ENCODE measurements at places on chromosomes 2 and 18.

DNA sequence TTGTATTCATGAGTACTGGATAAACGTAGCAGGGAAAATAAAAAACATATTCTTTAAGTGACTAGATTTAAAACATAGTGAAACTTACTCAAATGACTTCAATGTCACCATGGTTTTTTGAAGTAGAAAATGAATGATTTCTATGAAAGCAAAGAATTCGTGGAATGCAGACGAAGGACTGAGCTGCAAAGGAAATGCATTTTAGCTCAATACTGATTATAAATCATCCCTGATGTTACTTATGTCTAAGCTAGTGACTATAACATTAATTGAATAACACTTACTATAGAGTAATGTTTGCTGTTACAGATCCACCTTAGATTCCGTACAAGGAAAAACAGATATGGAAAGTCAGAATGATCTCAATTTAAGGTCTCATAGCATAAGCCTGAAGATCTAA lies 1257.7 kb upstream of the CDH2 start:
- no peak for DNase-seq

GRCh38 chr2:151776367-151776766 lies 42.1 kb upstream of the NEB start:
- DNase-seq: no peak

- no peak for DNase-seq
Observed at GRCh38 chr18:55419132-55419946, 168.7 kb downstream of the TCF4 start.

DNA sequence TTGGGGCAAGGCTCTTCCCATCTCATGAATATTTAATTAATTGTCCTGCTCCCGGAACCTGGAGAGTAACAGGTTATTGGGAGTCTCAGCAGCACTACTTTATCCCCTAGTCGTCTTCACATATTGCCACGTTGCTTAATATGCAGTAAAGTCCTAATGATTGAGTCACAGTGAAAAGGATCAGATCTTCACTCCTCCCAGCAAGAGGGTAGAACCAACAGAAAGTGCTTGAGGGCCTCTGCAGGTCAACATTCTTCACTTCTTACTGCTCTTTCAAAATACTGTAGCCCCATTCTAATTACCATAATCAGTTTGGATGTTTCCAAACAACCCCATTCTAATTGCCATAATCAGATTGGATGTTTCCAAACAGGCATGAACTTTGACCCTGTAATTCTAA lies 801.0 kb downstream of the LRRTM4 start:
- no peak for DNase-seq

DNA sequence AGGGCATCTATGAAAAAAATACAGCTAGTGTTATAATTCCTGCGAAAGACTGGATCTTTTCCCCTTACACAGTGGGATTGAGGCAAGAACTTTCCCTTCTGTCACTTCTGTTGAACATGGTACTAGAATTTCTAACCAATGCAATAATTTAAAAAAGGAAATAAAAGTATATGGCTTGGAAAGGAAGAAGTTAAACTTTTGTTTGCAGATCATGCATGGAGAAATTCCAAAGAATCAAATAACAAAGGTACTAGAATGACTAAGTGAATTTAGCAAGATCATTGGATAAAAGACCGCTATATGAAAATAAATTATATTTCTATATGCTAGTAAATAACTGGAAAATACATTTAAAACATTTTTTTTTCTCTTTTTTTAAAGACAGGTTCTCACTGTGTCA lies 31.0 kb upstream of the SH3BP4 start:
- DNase-seq: no peak

DNA sequence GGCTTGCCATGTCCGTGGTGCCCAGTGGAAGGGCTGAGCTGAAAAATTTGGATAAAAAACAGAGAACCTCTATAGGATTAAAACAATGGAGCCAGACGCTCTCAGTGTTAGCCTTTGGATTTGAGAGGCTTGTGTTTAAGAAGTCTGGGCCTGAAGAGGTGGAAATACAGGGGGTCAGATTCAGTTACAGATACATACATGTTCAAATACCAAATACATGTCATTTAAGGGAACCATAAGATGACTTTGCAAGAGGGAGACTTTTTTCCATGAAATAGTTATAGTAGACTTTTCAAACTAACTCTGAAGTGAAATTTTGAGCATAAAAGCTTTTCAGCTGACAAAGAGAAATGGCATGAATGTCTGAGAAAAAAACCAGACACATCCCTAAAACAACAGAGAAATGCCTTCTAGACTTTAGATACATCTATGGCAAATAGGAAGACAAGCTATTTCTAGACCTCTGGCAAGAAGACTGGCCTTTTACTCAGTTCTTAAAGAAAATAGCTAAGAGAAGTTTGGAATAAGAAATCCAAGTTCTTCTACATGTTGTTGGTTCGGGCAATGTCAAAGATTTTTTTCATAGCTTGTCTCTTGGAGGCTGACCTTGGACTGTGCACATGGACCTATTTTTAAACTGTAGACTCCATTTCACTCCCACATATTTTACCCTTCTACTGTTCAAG lies 112.9 kb downstream of the LTBP1 start:
- DNase-seq: no peak

DNA sequence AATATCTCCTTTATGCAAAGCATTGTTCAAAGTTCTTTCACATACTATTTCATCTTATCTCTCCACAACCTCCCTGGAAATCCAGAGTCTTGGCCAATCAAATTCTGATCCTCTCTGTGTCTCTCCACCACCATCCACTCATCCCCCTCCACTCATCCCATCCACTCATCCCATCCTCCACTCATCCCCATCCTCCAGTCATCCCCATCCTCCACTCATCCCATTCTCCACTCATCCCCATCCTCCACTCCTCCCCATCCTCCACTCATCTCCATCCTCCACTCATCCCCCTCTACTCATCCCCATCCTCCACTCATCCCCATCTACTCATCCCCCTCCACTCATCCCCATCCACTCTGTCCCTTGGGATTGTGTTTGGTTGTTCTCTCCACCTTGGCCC lies 101.1 kb downstream of the BCL2 start:
- no peak for DNase-seq

GRCh38 chr2:212991120-212991519 lies 160.3 kb downstream of the IKZF2 start:
- DNase-seq: no peak

- no peak for DNase-seq
Observed at GRCh38 chr2:47254464-47254863, 99.4 kb upstream of the STPG4 start.

- DNase-seq: no peak
Observed at GRCh38 chr2:37875403-37875906, 49.6 kb upstream of the RMDN2 start.

- no peak for DNase-seq
Observed at GRCh38 chr2:27664622-27665363, 1.1 kb downstream of the SLC4A1AP start.

- no peak for DNase-seq
Observed at GRCh38 chr2:208346756-208347155, 59.8 kb upstream of the PTH2R start.

DNA sequence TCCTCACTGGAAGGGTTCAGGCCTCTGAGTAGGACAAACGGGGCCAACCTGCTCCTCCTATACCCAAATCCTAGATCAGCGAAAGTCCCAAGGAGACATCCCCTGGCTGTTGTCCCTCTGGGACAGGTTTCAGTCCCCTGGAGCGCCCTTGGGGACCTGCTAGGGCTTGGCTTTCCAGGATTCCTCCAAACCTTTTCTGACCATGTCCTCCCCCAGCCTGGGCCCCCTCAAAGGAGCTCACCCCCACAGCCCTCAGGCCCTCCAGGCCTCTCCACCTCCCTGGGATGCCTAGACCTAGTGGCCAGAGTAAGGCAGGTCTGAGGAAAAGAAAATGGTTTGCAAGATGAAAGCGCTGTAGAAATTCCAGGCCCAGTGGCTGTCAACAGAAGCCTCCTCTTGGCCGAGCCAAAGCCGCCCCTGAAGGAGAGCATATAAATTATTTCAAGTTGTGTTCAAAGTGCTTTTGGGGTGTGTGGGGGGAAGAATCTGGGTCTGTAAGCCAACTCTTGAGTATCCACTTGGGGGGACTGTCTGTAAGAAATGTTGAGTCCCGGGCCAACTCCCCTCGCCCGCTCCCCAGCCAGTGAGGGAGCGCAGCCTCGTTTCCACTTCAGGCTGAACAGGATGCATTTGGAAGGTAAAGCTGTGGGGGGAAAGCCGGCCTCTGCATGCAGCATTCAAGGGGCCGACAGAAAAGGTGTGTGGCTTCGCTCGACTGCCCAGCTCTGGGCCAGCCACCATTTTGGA lies 158.6 kb downstream of the DYSF start:
- DNase-seq: no peak

DNA sequence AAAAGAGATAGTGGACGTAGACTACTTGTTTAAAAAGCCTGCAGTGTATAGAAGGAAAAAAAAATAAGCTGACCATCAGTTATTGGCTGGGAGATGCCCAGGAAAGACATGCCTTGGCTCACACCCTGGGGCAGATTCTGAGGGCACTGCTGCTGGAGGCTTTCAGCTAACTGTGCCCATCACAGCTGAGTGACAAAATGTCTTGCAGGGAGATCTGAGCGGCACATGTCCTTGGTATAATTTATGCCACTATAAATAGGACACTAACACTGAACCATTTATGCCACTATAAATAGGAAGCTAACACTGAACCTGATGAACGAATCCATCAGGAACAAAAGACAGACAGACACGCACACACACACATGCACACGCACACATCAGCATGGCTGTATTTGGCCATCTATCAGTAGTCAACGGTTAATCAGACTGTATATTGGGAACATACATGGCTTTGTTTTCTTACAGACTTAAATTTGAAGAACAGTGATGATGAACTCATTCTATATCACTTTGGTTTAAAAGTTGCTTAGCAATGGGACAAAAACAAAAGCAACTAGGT lies 68.2 kb upstream of the NOSTRIN start:
- DNase-seq: no peak

DNA sequence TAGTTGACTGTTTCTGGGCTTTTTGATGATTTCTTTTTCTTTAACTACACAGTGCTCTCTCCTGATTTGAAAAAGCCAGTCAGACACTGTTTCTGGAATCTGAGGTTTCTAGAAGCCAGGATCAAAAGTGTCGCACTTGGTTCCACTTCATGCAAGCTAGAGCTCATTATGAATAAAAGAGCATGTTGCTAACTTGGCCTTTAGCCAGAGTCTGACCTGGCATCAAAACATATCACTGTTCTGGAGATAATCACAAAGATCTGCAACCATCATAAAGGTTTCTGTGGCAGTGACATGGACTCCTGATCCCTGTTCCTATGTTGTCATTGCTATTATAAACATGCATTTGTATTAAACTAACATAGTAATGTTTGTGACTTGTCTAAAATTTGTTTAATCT lies 76.1 kb upstream of the MAPRE2 start:
- no peak for DNase-seq

GRCh38 chr2:144114760-144115159 lies 405.2 kb downstream of the ZEB2 start:
- peak; percentile 55 for DNase-seq

GRCh38 chr2:63743982-63744966 lies 97.4 kb upstream of the UGP2 start:
- DNase-seq: no peak

DNA sequence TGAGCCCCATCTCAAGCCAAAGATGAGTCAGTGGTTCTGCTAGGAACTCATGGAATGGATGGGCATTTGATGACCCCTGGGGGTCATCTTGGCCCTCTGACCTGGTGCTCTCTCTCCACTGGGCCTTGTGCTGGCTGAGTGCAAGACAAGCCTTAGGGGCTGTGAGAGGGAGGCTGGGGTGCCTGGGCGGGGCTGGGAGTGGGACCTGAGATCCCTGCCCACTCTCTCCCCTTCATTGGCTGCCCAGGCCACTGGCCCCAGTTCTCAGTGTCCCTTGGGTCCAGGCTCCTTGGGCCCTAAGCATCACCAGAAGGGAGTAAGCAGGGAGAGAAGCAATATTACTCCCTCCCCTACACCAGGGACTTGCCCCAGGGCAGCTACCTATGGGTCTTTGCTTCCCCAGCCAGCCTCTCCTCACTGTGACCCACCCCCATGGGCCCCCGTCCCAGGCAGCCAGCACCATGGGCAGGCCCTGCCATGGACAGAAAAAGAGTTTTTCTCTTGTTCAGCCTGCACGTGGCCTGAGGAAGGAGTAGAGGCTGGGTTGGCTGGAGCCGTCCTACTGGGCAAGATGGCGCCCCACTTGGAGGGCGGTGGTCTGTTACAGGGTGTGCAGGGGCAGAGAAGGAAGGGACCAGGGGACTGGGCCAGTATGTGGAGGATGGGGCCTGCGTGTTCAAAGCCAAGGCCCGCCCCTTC lies 33.6 kb downstream of the ATOH8 start:
- no peak for DNase-seq

GRCh38 chr2:213420828-213421385 lies 136.6 kb downstream of the SPAG16 start:
- no peak for DNase-seq

DNA sequence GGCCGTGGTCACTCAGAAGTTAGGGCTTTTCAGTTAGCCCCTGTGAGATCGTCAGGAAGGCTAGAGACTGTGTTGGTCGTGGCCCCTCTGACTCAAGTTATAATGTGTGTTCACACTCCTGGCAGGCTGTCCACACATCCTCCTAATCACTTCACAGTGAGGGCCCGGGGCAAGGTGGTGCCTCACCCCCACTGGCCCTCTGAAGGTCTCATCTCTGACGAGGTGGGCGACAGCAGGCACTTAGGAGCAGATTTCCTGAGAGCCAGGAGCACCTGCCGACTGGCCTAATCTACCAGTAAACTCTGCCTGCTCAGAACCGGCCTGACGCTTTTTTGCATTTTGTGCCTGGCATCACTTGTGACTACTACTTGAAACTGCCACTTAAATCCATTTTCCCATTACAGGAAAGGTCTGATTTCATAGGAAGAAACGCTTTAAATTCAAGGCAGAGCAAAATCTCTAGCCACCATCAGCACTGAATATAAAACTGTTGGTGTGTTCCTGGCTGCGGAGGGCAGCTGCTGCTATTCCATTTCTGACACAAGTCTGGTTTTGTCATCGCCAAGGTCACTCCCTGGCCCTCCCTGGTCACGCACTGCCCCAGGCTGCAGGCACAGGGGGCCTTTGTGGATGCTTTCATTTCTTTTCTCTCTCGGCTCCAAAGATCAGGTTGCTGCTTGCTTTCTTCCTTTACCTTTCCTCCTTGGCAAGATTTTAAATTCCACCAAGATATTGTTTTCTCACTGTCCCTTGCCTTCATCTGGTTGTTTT lies 48.0 kb downstream of the RAB12 start:
- no peak for DNase-seq

All from fibroblast of mammary gland (primary cell).